HFFc6 (cell line): ENCODE measurements at places on chromosomes 13 and 19. TPM values are rescaled to one million over a fixed set of nuclear protein-coding genes. Genes with fewer than 3 reads are reported as not detected.

GRCh38 chr13:24233351-24233901, 72.9 kb downstream of the SPATA13 start:
- DNase-seq: peak; percentile 24

DNA sequence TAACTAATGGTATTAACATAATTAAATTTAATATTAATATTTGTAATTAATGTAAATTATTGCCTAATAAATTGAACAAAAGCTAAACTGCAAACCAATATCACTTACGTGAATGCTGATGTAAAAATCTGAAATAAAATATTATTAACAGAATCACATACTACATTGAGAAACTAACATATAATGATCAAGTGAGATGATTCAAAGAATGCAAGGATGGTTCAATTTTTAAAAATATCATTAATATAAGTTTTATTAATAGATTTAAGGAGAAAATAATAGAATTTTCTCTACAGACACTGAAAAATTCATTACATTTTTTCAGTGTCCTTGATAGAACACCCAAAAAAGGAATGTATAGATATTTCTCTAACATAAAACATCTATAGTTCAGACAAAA, 23.5 kb upstream of the EBPL start:
- no peak for DNase-seq

- DNase-seq: no peak
Observed at GRCh38 chr13:50438351-50438750, 405.1 kb downstream of the DLEU7 start.

DNA sequence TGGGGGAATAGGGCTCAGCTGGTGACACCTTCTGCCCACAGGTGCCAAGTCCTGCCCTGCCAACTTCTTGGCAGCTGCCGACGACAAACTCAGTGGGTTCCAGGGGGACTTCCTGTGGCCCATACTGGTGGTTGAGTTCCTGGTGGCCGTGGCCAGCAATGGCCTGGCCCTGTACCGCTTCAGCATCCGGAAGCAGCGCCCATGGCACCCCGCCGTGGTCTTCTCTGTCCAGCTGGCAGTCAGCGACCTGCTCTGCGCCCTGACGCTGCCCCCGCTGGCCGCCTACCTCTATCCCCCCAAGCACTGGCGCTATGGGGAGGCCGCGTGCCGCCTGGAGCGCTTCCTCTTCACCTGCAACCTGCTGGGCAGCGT, 2.1 kb downstream of the P2RY11 start:
- no peak for DNase-seq

GRCh38 chr19:13978351-13979243, 26.3 kb downstream of the DCAF15 start:
- no peak for DNase-seq

- no peak for DNase-seq
Observed at GRCh38 chr13:47932950-47933923, 67.8 kb downstream of the SUCLA2 start.

- no peak for DNase-seq
Observed at GRCh38 chr13:80649274-80649673, 308.3 kb upstream of the SPRY2 start.

DNA sequence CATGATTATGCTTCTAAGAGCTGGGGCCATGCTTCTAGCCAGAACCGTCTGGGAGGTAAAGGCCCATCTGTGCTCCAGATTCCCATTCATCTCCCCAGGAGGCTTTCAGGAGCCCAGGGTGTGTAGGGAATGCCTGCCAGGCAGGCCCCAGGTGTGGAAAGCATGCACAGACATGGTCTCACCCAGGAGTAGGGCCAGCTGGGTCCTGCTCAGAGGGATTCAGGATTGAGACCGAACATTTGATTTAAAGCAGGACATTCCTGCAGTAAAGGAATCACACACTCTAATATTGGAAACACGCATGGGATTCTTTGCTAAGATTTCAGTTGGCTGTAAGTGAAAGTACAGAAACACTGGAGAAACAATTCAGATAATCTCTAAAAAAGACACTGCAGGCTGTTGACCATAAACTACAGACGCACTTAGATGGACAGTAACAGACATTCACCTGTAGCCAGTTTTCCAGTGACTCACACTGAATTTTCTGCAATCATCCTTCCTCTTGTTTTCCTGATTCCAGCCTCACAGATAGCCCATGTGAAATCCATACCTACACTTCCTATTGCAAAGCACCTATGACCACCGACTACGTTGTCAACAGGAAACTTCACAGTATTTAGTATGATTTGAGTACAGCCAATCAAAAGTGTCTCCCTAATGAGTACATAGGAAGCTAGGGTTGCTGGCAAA, 257.8 kb downstream of the TBC1D4 start:
- no peak for DNase-seq

- peak; percentile 8 for DNase-seq
Observed at GRCh38 chr19:50933640-50934039, 19.2 kb downstream of the KLK5 start.

Gene PSG3
- total RNA-seq: not detected in 3 replicates

Gene PSMD8
- total RNA-seq: 231 to 276 TPM (median 255 TPM) in 3 replicates
